NCI-H446 (cell line): ENCODE measurements at places on chromosomes 7 and 10.

DNA sequence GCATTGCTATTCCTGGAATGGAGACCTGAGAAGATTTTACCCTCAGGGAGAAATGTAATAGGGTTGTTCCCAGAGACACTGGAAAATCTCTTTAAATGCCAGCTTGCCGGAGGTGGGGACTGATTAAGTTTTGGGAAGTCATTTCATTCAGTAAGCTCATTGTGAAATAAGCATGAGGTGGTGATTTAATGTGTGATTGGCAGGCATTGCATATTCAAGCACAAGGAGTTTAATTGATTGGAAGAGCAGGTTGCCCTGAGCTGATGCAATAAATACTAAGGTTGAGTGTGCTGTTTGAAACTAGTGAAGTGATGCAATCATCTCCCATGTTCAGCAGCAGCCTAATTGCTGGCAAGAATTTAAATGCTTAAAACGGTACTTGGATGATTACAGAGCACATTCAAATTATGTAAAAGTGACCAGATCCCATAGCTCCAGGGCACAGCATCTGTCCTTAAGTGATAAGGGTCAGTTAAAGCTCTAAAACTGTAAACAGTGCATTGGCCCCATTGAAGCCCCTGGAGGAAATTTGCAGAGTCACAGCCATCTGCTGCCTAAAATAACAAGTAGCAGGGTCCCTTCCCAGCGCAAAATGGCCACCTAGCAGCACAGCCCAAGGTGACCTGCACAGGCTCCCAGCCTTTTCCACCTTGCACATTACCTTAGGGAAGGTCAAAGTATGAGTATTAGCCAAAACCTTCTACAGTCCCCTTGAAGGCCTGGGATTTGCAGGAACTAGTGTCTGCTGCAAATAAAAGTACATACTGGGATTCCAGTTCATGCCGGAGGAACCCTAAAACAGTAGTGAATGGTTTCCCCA is 92.1 kb downstream of the CCDC71L start:
- peak; percentile 35 for DNase-seq

GRCh38 chr10:53690524-53691240 is 918.1 kb upstream of the MBL2 start:
- DNase-seq = no peak

- no peak for DNase-seq
Measured at GRCh38 chr10:103885617-103886016, 30.2 kb upstream of the SH3PXD2A start.

DNA sequence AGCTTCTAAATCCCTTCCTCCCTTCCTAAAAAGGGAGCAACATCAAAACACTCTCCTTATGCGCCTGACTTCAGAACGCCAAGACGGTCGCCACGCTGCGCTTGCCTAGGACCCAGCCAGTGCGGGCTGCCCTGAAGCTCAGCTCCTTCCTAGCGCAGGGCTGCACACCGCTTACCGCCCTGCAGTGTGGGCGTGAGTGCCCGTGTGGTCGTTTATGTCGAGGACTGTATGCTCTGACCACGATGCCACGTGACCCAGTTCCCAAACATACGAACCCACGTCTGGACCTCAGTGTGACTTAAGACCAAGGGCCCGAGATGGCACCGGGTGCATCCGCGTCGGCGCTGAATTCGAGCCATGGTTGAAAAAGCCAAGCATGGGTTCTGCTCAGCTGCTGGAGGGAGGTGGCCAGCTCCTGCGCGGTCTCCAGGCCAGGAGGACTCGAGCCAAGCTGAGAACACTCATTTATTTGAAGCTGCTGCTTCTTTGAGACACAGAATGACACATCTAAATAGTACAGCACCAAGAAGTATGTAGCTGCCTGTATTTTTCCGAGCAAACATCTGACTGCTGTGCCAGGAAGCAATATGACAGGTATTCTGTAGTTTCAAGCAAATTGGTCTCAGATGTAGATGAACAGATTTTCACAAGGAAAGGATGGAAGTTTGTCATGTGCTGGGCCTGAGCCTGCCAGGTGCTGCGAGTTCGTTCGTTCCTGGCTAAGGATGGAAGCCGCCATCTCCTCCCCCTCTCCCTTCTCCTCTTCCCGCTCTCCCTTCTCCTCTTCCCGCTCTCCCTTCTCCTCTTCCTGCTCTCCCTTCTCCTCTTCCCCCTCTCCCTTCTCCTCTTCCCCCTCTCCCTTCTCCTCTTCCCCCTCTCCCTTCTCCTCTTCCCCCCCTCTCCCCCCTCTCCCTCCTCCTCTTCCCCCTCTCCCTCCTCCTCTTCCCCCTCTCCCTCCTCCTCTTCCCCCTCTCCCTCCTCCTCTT is 184.7 kb downstream of the EBF3 start:
- DNase-seq = no peak

GRCh38 chr7:146542101-146542500 is 425.5 kb downstream of the CNTNAP2 start:
- no peak for DNase-seq

- DNase-seq = no peak
Measured at GRCh38 chr7:36562121-36562520, 162.2 kb downstream of the AOAH start.

GRCh38 chr7:155490697-155491628 is 33.0 kb downstream of the EN2 start:
- DNase-seq = no peak

GRCh38 chr7:87870471-87870870 is 5.7 kb downstream of the SLC25A40 start:
- no peak for DNase-seq

DNA sequence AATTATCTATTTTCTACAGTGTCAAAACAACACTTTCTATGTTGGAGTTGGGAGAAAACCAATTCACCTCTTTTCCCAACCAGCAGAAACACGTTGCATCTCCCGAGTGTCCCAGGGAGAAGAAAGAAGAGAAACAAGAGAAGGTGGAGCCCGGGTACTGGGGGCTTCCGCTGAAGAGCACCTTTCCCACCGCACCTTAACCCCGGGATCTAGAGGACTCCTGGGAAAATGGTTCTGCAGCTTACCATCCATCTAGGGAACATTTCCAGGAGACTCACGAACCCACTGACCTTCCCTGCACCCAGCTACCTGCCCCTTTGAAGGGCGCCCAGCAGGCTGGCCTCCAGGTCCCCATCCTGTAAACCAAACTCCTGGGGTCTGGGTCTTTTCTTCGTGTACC is 346.8 kb downstream of the TCERG1L start:
- no peak for DNase-seq

DNA sequence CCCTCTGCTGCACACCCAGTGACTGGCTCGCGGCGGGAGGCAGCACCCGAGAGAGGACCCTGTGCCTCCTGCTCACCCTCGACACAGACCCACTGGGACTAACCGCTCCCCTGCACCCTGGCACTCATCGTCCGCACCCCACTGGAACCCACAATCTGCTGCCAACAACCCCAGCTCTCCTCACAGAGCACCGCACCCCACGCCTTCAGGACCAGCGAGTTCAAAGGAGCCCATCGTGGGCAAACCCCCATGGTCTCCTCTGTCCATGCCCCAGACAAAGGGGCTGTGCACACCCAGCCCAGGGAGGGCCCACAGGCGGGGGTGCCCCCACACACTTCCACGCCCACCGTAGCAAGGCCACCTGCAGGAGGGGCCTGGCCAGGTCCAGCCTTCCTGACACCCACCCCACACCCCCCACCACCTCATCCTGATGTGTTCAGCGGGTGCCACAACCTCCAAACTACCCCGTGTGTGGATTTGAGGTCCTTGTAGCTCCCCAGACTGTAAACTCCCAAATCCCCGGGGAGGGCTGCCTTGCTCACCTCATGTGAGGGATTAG is 14.0 kb downstream of the RASGEF1A start:
- DNase-seq = no peak

- no peak for DNase-seq
Measured at GRCh38 chr7:156580036-156580435, 60.5 kb upstream of the RNF32 start.

DNA sequence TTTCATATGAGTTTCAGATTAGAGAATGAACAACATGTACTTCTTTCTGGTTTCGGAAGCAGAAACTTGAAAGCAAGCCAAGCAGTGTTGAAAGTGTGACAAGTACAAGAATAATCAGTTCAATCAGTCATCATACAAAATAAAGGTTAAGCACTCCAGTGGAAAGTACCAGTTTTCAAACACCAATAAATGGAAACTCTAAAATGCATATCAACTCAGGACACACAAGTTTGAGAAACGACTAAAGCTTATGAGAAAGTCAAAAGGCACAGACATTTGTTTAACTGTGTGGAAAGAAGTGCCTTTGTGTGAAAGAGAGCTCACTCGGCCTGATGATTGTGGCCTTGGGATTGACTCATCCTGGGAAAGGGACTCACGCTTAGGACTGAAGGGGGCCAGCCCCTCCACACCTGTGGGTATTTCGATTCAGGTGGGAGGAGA is 60.6 kb upstream of the AKR1C1 start:
- DNase-seq = no peak

DNA sequence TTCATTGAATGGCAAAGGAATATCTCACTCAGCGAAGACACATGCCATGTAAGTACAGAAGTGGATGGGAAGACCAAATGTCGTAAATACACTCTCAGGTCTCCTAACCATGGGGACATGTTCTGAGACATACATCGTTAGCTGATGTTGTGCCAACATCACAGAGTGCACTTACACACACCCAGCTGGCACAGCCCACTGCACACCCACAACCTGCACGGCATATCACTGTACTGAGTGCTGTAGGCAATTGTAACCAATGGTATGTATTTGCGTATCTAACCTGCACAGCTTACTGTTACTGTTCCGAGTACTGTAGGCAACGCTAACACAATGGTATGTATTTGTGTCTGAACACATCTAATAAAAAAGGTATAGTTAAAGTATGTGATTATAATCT is 550.4 kb downstream of the PTPRN2 start:
- DNase-seq = no peak
